Stimulated activated CD4-positive, alpha-beta T cell treated with anti-CD3 and anti-CD28 coated beads, TNF-alpha, amount 100 ng/mL, for 1 hour (primary cell): ENCODE measurements at places on chromosomes 5 and 9.

DNA sequence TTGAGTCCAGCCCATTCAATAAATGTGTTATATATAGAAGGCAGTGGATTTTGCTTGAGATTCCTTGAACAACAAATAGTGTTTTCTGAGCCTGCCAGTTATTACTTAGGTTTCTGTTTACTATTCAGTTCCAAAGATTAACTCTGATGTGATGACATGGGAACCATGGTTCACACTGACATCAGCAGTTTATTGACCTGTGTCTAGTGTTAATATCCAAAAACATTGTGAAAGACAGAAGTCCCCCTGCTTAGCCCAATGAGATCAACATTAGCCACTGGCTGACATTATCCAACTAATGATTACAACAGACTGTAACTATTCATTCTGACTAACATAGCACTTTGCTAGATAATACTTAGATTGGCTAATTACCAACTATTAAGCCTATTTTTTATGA is 14.9 kb downstream of the APBA1 start:
- no peak for DNase-seq

DNA sequence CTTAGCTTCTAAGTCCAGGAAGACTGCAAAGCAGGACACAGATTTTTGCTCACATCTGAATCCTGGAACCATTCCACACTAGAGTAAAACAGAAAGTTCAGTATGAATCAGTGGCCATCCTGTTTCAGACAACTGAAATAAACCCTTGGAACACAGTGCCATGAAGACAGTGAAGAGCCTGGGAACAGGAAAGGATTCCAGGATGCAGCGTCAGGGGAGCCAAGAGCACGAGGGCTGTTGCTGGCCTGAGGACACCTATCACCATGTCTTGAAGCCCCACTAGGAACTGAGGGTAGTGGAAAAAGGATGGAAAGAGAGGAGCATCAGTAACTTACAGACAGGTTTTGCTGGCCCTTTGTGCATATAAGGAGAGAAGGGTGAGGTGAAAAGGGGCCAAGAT is 115.3 kb upstream of the FSTL4 start:
- DNase-seq, result no peak

GRCh38 chr9:9275601-9276000 is 1337.2 kb downstream of the PTPRD start:
- no peak for DNase-seq

DNA sequence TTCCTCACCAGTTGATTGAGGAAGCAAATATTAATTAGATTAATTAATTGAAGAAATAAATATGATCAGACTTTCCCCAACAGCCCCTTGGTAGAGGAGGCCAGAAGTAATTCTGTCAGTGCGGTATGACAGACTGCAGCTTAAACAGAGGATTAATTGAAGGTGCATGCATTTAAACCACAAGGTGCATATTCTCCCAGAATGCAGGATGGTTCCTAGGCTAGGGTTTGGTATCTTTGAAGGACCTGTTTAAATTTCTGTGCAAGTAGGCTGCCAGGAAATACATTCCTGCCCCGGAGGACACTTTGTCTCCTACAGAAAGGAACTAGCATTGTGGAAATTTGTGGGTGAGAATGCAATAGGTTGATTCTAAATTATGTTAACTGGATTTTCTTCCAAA is 50.5 kb upstream of the PALM2AKAP2 start:
- DNase-seq, result no peak

GRCh38 chr5:3187771-3188425 is 407.7 kb upstream of the IRX1 start:
- no peak for DNase-seq

- DNase-seq, result no peak
Observed at GRCh38 chr9:111762556-111762955, 32.2 kb downstream of the SHOC1 start.

- DNase-seq, result no peak
Observed at GRCh38 chr9:104836235-104836634, 72.3 kb downstream of the NIPSNAP3B start.

- DNase-seq, result no peak
Observed at GRCh38 chr5:132224716-132225115, 2.9 kb downstream of the P4HA2 start.

DNA sequence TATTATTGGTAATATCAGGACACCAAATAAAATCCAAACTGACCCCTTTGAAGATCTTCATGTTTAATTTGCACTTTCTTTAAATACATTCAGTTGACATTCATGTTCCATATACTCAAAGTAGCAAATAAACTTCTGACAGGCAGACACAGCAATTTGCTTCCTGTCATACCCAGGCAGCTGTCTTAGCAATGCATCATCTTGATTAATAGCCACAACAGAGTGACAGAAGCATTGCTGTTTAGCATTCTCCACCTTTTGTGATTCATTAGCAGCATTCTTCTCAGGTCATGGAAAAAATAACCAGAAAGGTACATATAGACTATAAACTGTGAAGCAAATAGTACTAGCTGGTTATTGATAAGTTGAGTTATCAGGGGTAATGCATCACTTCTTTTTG is 366.8 kb downstream of the CYLC2 start:
- DNase-seq, result no peak

DNA sequence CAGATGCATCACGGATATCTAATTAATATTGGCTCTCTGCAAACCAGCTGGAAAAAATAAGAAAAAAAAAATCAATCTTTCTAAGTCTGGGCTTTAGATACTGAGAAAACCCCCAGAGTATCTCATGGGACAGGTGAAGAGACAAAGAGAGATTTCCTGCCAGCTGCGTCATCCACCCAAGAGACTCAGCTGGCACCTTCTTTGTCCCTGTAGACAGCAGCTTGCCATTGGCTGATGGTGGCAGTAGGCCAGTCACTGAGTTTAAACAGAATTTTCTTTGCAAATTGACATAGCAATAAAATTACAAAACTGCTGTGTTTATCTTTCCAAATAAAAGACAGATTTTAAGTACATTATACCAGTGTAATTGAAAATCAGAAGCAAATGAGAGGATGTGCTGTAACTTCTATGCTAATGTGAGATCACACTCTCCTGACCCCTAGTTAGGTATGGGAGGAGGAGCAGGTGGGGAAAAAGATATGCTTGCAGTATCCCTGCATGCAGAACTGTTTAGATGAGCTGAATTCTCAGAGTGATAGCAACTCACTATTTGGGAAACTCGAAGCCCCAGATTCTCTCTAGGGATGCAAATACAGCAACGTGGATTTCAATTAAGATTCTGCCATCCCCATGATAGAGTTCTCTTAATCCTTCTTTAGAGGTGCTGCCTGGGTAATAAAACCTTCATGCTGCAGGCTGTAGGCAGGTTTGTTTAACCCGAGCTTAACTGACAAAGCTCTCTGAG is 72.2 kb downstream of the NMUR2 start:
- DNase-seq, result no peak

GRCh38 chr5:97071101-97071500 is 71.3 kb downstream of the LIX1 start:
- DNase-seq, result no peak

DNA sequence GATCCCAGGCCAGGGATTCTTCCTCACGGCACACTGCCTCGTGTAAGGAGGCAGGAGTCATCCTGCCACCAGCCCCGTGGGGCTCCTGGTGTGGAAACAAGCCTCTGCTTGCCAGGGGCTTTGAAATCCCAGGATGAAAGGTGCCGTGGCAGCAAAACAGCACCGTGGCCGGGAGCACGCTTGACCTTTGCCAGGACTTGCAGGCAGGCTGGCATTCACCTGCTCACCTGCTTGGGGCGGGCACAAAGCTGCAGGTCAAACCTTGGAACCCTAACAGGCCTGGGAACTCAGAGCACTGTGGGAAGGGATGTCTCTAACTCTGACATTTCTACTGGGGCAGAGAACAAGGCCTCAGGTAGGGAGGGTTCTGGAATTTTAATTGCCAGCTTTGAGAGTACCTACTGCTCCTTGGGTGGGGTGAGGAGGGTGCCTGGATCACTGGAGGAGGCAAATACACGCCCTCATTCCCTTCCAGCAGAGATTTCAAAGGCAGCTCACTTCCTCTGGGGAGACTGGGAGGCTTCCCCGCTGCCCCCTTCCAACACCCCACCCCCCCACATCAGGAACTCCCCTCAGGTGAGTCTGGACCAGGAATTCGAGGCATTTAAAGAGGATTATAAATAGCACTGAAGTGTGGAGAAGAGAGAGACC is 45.6 kb upstream of the STXBP1 start:
- no peak for DNase-seq

- no peak for DNase-seq
Observed at GRCh38 chr5:52800394-52801213, 12.9 kb downstream of the ITGA1 start.

- DNase-seq, result no peak
Observed at GRCh38 chr9:131986576-131986975, 93.1 kb downstream of the MED27 start.

DNA sequence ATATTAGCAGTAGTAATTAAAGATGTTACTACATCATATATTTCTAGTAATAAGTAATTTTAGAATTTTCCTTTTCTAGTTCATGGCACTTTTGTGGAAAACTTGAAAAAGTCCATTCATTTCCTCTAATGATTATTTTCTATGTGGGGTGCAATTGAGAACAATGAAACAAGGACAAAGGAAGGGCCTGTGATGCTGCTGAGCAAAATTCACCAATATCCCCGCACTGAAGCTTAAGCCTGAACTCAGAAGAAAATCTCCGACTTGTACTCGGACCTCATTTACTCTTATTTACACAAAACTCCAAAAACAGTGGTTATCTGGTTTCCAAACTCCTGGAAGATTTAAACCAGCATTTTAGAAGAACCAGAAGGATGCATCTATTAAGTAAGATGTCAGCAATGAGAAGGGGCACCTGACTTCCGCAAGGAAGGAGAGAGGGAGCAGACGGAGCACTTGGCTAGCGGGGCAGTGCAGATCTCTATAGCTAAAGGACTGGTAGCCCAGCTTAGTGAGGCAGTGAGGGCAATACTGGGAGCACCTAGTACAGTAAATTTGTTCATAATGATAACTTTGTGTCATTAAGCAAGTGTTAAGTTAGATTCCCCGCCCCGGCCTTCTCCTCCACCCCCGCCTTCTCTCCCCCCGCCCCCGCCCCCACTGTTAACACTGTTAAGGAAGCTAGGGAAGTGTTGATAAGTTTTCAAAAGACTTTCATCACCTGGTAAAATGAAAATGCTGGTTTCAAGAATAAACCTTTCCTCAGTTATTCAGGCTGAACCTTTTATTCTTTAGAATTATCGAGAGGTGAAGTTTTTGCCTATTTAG is 123.3 kb downstream of the ZSWIM6 start:
- DNase-seq, result no peak

DNA sequence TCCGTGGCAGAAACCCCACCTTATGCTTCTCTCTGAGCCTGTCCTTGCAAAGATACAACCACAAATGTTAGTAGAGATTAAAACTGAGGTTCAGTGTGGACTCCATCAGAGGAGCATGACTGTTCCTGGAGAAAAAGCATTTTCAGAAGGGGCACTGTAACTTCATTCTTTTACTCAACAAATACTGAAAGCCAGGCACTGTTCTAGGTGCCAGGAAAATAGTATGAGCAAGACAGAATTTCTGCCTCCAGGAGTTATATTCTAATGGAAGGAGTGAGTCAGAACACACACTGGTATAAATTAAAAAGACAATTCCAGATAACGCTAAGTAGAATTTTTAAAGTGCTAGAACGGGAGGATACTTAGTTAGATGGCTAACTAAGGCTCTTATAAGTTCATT is 251.4 kb upstream of the GAS1 start:
- no peak for DNase-seq

- DNase-seq, result no peak
Observed at GRCh38 chr5:115430374-115430773, 114.2 kb downstream of the FEM1C start.

DNA sequence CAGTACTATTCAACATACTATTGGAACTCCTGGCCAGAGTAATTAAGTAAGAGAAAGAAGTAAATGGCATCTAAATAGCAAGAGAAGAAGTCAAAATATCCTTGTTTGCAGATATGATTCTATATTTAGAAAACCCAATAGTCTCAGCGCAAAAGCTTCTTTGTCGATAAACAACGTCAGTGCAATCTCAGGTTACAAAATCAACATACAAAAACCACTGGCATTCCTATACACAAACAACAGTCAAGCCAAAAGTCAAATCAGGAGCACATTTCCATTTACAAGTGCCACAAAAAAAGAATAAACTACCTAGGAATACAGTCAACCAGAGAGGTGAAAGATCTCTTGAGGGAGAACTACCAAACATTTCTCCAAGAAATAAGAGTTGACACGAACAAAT is 1901.9 kb upstream of the ACO1 start:
- no peak for DNase-seq

- DNase-seq, result no peak
Observed at GRCh38 chr9:121612511-121612998, 38.9 kb upstream of the DAB2IP start.

DNA sequence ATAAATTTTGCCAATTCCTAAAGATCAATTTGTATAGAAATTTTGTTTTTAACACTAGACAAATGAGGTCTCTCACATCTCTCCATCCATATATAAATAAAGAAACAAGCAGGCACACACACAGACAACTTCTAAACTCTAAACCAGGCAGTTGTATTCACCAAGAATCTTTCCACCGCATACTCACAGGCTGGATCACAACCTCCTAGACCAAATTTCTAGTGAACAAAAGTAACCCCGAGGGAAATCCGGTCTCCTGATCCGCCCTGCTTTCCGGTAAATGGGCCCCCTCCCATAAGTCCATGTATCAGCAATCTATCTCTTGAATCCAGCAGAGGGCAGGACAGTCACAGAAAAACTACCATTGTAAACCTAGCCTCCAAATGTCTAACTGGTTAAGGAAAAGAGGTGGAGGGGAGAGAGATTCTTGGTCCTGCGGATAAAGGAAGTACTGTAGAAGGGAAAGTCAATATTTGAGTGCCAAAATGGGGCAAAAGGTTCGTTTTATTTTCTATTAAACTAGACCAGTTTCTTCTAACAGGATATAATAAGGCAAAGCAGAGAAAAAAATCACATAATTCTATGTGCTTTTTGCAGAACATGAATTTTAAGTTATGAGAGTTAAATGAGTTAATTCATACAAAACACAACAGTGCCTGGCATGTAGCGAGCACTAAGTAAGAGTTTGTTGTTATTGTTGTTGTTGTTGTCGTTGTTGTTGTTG is 4.8 kb upstream of the SMU1 start:
- peak; percentile 29 for DNase-seq

DNA sequence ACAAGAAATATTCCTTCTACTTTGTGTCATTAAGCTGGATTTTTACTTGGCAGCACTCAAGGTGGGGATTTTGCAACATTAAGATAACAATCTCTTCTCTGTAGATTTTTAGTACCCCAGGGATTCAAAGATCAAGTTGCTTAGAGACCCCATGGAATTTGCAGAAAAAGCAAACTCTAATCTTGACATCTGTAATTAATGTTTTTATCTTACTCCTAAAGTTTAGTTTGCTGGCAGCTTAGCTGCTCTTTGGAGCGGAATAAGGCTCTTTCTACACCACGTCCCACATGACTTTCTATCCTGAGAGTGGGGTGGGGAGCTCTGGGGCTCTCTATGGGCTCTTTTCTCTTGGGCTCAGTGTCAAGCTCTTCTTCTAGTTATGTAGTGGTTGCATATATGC is 21.7 kb upstream of the SPDL1 start:
- no peak for DNase-seq

GRCh38 chr5:54018438-54018837 is 291.9 kb downstream of the ARL15 start:
- no peak for DNase-seq
